ENCODE measurements at places on chromosomes 3 and 15.

- peak; percentile 85 for DNase-seq
Observed at GRCh38 chr3:194333212-194333980, 17.7 kb downstream of the CPN2 start.

DNA sequence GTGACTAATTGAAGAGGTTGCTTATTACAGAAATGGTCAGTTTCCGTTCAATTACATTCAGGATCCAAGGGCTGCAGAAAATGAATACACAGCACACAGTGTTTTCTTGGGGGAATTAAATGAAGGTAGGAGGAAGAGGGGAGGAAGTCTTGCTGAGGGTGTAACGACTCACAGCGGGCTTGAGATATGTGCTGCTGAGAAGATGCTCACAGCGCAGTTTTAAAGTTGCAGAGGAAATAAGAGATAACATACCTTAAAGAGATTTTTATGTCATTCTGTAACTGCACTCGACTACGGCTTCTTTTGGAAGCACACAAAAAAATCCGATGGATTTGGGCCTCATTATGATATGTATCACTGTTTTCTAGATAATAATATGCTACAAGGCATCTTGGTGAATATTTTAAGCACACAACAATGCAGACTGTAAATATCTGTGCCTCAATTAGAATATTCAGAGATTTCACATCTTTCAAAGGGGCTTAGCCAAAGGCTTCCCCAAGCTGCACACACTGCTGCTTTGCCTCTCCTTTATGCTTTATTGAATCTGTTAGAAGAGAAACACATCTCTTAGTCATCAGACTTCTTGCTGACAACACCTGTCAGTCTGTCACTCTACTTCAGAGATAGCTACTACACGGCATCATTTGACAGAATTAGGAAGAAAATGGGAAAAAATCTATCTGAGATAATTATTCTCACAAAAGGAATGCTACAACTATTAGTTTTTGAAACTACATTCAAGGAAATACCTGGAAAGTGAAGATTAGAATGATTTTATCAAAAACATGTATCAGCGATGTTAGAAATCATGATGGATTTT, 773.2 kb downstream of the OTOL1 start:
- no peak for DNase-seq

GRCh38 chr15:68749793-68750192, 70.9 kb downstream of the ANP32A start:
- DNase-seq: peak; percentile 19

- DNase-seq: no peak
Observed at GRCh38 chr15:59014068-59014467, 26.6 kb downstream of the RNF111 start.

DNA sequence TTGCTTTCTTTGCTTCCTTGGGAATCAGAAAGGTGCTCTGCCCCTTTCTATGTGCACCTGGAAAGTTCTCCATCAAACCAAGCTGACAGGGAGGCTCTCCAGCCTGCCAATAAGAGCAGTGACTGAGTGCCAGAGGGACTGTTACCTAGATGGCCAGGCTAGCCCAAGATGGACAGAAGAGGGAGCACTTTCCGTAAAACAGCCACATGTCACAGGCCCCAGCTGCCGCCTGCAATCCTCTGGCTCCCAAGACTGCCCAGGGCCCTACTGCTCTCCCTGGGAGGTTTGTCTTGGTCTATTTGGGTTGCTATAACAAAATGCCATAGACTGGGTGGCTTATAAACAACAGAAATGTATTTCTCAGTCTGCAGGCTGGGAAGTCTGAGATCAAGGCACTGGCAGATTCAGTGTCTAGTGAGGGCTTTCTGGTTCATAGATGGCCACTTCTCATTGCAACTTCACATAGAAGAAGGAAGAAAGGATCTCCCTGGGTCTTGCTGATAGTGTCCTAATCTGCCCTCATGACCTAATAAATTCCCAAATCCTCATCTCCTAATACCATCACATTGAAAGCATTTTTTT, 72.3 kb downstream of the TAMM41 start:
- DNase-seq: peak; percentile 62

DNA sequence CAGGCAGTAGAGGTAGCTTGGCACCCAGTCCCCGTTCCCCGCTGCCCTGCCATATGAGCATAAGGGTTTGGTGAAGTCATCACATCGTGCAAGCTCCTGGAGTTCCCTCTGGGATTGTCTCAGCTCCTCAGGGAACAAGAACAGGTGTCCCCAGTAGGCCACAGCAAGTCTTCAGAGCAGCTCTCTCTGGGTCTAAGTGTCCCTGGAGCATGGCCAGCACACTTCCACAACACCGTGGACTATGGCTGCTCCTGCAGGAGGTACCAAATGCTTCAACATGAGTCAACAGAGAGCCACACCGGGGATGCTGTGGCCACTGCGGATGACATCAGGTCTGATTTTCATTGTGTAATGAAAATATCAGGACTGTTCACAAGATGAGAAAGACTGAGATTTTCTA, 23.1 kb downstream of the ABHD6 start:
- DNase-seq: no peak

GRCh38 chr3:172903642-172904320, 153.3 kb downstream of the ECT2 start:
- no peak for DNase-seq

- peak; percentile 80 for DNase-seq
Observed at GRCh38 chr15:98085003-98085639, 124.6 kb downstream of the ARRDC4 start.

- peak; percentile 10 for DNase-seq
Observed at GRCh38 chr15:29067949-29068348, 182.2 kb downstream of the APBA2 start.

DNA sequence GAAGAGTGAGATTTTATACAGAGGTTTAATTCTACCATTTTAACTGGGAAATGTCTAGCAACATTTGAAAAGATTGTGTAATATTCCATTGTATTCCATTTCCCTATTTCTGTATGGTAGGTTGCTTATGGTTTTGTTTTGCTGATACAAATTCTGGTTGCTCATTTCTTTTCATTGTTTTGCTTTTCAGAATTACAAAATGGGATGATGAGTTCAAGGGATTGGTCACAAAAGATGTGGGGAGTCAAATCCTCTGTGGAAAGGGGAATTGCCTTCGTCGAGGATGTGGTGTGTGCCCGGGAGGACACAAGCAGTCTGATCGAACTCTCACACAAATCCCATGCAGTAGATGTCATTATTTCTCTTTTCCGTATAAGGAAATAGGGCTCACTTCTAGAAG, 18.3 kb downstream of the SLCO3A1 start:
- DNase-seq: no peak

GRCh38 chr3:24264011-24264410, 230.6 kb downstream of the THRB start:
- no peak for DNase-seq

GRCh38 chr3:155026999-155027591, 53.0 kb upstream of the MME start:
- DNase-seq: peak; percentile 93

Measured in fibroblast of villous mesenchyme (primary cell).